CD8-positive, alpha-beta memory T cell (primary cell): ENCODE measurements at places on chromosomes 2 and 18.

- no peaks in the 10 kb centered on the region for H3K36me3 ChIP-seq
- DNase-seq, result no peak
- no peaks in the 10 kb centered on the region for H3K4me1 ChIP-seq
- H3K27ac ChIP-seq, result no peak overlapping the region
Measured at GRCh38 chr18:8987241-8987640, 115.3 kb upstream of the NDUFV2 start.

DNA sequence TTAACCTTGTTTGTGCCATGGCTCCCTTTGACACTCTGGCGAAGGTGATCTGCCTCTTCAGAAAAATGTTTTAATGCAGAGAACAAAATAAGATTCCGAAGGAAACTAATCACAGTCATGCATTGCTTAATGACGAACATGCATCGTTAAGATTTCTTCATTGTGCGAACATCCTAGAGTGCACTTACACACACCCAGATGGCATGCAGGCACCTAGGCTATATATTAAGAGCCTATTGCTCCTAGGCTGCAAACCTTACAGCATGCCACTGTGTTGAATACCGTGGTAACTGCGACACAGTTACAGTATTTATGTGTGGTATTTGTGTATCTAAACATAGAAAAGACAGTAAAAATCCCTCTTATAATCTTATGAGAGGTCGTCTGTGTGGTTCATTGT is 8.3 kb downstream of the ASAP2 start:
- no peak for DNase-seq
- H3K4me3 ChIP-seq, result no peak overlapping the region
- H3K4me1 ChIP-seq, result no peaks in the 10 kb centered on the region
- peaks cover 3% of the 10 kb centered on the region for H3K27me3 ChIP-seq
- no peak overlapping the region for H3K27ac ChIP-seq

DNA sequence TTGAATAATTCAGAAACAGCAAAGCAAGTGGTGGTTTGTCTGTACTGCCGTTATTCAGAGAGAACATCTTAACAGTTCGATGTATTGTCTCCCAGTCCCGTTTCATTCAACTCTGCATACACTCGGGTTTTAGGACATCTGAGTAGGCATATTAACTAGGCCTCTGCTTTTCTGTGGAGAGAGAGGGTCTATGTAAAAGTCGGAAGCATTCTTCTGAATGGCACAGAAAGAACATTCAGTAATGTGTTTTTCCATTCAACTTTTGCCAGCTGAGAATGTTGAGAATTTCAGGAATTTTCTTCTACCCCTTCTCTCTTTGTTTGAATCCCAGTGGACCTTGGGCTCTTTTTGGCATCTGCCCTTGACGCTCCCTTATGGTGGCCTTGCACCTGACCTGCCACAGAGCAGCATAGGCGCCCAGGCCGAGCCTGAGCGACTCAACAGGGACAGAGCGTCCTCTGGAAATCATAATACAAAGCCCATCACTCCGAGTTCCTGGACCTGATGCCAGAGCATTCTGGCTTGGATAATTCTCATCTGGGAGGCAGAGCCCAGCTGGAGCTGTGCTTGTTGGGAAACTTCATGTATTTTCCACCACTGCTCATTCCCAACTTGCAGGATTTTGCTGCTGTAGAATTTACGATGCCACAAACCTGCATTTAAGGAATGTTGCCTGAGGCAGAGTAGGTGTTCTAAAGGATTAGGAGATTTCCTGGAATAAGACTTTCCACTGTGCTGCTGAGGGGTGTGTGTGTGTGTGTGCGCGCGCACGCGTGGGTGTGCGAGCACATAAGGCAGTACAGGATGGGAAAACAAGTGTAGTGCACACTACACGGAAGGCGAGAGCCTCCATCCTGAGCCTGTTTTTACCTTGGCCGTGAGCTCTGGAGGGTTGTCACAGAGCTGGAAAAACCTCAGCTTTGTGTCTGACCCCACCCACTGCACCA is 77.2 kb upstream of the TXNDC2 start:
- H3K27me3 ChIP-seq, result no peaks in the 10 kb centered on the region
- DNase-seq, result no peak
- H3K4me1 ChIP-seq, result no peaks in the 10 kb centered on the region
- no peak overlapping the region for H3K4me3 ChIP-seq
- no peaks in the 10 kb centered on the region for H3K36me3 ChIP-seq

DNA sequence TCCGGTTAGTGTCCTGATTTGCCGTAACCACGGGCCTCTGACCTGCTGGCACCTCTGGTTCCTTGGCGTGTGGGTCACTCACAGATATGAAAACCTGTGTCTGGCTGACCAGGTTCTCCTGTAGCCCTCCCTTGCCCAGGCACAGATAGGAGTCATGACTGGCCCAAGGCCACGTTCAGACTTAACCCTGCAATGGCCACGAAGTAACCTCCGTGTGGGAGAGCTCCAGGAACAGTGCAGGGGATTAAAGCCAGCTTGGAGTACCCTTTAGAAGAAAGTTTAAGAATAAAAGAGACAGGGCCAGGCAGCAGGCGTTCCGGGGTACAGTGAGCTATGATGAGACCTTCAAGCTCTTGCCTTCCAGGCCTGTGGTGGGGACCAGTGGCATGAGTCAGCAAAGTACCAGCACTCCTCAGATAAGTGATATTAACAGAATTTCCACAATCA is 25.5 kb downstream of the CENPO start:
- H3K4me3 ChIP-seq, result no peak overlapping the region
- peaks cover 18% of the 10 kb centered on the region for H3K36me3 ChIP-seq
- no peaks in the 10 kb centered on the region for H3K4me1 ChIP-seq
- no peak overlapping the region for H3K27ac ChIP-seq

DNA sequence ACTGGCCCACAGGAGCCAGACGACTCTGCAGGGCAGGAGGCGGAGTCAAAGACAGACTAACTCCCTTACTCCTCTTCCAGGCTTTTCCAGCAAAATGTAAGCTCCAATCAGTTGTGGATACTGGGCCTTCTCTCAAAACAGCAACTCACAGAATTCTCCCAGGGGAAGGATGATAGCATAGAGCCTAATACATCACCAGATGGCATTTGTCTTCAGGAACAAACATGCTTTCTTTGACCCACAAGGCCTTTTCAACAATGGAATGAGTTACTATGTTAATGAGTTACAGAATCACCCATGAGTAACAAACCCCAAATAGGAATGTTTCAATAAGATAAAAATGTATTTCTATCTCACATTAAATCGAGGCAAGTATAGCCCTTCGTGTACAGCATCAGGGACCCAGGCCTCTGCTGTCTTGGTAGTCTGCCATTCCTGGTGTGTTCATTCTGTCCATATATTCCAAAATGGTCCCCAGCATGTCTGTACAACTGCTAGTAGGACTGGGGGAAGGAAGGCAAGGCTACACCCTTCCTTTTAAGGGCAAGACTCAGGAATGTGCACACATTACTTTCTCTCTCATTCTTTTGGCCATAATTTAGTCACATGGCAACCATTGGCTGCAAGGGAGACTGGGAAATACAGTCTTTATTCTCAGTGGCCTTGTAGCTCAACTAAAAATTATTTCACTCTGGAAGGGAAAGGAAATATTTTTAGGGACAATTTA is 76.4 kb downstream of the BOD1L2 start:
- H3K4me1 ChIP-seq, result no peaks in the 10 kb centered on the region
- H3K27ac ChIP-seq, result no peak overlapping the region
- DNase-seq, result no peak
- no peaks in the 10 kb centered on the region for H3K27me3 ChIP-seq
